ENCODE measurements at places on chromosomes 12 and 14.

DNA sequence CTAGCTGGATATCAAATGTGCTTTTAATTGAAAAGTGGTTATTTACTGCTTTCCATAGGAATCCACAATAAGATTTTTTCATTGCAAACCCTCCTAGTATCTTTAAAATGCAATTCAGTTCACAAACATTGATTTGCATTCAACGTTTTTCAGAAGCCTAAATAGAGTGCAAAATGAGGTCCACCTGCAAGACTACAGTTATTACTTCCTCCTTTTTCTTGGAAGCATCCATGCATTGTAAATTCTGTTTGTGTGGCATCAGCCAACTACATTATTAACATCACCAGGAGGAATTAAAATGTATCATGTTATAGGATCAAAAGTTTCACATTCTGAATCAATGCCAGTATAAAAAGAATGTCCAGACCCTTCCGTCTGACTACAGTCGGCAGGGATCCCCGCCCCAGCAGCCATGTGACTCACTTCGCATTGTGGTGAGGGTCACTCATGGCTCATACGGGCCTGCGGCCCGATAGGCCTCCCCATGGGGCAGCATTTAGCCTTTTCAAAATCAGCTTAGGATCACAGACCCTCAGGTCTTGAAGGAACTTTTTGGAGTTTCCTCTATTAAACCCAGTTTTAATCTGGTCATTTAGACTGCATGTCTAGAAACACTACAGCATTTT is 46.3 kb downstream of the NTF3 start:
- no peak for DNase-seq

DNA sequence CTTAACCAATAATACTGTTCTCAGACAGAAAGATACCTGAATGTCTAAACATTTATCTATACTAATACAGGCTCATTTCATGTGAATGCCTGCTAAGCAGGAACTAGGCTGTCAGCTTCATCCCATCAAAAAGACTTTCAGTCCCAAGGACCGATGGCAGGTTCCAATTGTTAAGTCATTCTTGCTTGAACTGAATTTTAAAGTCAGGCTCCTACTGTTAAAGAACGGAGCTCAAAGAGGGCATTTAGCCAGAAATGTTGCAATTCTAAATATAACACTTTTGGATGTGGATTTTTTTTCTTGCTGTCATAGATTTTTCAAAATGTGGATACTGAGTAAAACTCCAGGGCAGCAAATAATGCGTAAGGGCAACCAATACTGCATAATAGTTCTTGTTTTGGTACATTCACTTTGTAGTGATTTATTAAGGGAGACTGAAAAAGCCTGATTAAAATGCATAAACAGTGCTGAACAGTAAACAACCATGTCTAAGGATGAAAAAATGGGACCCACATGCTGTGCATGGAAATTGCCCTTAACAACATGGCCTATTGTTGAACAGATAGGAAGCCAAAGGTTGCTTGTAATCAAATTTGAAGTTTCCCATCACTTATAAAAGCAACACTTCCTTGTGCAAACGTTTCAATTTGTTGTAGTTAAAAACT is 38.6 kb upstream of the DBX2 start:
- DNase-seq: no peak

- DNase-seq: no peak
Observed at GRCh38 chr12:6443361-6443983, 1.3 kb upstream of the CD27 start.

GRCh38 chr14:63174760-63175191 is 29.5 kb upstream of the RHOJ start:
- peak; percentile 56 for DNase-seq

DNA sequence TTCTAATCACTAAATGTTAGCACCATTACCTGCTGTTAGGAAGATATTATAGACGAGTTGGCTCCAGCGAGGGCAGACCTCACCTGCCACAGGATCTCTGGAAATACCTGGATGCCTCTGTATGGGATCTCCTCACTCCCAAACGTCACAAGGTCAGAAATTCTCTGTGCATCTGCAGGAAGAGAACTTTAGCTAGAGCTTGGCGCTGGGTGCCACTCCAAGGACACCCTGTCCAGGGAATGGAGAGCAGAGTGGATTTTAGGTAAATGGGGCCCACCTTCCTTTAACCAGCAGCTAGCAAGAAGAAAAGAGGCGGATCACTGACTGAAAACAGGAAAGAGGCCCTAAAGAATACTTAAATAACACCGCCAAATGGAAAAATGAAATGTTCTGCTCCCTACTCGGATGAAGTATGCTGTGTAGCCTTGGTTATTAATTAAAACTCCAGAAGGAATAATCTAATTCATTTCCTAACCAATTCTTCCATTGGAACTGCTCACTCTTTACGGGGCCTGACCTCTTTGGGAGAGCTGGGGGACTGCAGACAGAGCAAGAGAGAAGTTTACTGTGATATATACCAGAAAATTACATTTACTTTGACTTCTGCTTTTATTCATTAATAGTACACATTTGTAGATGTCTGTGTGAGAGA is 4.2 kb upstream of the FOXG1 start:
- DNase-seq: no peak

DNA sequence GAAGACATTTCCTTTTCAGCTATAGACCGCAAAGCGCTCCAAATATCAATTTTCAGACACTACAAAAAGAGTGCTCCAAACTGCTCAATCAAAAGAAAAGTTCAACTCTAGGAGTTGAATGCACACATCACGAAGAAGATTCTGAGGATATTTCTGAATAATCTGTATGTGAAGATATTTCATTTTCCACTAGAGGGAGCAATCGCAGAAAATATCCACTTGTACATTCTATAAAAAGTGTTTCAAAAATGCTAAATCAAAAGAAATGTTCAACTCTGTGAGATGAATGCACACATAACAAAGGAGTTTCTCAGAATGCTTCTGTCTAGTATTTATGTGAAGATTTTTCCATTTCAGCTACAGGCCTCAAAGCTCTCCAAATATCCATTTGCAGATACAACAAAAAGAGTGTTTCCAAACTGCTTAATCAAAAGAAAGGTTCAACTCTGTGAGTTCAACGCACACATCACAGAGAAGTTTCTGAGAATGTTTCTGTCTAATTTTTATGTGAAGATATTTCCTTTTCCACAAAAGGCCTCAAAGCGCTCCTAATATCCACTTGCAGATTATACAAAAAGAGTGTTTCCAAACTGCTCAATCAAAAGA is 643.8 kb upstream of the ALG10B start:
- DNase-seq: peak; percentile 2

- no peak for DNase-seq
Observed at GRCh38 chr12:77323788-77324415, 258.5 kb upstream of the E2F7 start.

DNA sequence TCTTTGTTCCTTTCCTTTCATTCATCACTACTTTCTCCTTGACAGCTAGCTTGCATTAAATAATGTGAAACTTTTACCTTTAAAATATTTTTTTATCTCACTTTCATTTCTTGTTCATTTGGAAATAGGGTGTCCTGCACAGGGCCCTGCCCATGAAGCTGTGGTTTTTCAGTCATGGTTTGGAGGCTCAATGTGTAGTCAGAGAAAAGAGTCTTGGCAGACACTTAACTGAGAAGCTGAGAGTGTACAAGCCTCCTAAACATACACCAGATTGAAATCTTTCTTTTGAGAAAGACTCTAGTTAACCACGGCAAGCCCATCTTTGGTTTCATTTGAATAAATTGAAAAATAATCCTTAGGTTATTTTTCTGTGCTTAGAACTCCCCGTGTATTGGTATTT is 74.2 kb downstream of the KICS2 start:
- DNase-seq: peak; percentile 43

DNA sequence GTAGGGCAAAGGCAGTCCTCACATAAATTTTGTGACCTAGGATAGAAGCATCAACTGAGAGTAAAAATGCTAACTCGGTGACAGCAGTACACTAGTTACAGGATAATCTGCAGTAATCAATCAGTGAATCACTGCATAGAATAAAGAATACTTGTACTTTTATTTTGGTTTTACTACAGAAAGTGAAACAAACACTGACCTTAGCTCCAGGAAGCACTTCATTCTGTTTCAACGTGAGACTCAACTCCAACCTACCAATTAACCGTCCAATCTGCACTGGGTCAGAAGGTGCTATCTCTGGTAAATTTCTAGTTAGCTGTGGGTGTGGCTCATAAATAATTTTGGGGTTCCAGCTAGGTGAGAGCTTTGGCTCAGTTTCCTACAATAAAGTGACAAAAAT is 21.8 kb downstream of the ATG2B start:
- DNase-seq: no peak

DNA sequence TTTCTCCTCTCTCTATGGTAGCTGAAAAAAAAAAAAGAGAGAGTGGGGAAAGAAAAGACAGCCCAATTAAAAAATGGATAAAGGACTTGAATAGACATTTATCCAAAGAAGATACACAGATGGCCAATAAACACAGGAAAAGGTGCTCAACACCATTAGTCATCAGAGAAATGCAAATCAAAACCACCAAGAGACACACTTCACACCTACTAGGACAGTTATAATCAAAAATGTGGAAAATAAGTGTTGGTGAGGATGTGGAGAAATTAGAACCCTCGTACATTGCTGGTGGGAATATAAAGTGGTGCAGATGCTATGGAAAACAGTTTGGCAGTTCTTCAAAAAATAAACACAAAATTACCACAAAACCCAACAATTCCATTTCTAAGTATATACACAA is 172.4 kb upstream of the GRIN2B start:
- DNase-seq: no peak

DNA sequence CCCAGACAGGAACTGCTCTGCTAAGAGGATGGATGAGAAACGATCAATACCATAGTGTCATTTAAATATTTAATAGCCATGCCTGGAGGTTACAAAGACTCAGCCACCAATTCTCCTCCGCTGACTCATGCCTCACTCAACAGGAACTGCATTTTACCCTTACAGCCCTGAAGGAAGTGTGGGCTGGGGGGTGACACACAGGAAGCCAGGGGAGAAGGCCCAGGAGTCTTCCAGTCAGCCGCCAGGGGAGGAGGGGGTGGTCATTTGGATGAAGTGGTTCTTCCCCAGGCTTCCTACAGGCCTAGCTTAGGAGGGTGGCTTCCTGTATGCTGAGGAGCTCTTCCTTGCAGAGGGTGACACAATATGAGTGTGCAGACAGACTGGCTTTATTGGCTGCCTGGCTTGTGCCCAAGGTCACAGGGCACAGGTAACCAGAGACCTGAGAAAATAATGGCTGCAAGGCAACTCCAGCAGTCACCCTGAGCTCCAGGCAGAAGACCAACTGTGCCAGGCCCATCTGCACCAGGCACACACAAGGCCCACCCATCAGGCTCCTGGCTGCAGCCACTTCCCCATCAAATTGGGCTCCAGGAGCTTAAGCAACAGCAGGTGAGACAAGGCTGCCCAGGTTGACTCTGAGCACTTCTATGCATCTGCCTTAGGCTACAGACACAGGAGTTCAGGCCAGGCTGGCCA is 30.6 kb upstream of the RPLP0 start:
- DNase-seq: peak; percentile 100

GRCh38 chr12:30323008-30323407 is 372.7 kb downstream of the IPO8 start:
- DNase-seq: no peak

GRCh38 chr12:110316861-110317260 is 35.8 kb downstream of the ATP2A2 start:
- peak; percentile 30 for DNase-seq

DNA sequence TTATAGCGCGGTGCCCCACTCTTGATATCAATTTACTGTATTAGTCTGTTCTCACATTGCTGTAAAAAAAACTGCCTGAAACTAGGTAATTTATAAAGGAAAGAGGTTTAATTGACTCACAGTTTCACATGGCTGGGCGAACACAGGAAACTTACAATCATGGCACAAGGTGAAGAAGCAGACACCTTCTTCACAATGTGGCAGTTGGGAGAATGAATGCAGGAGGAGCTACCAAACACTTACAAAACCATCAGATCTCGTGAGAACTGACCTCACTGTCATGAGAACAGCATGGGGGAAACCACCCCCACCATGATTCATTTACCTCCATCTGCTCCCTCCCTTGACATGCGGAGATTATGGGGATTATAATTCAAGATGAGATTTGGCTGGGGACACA is 42.3 kb downstream of the FBXO34 start:
- DNase-seq: peak; percentile 11

GRCh38 chr14:89921346-89921745 is 33.2 kb downstream of the EFCAB11 start:
- DNase-seq: no peak

GRCh38 chr12:7961395-7962178 is 25.6 kb upstream of the SLC2A3 start:
- DNase-seq: no peak

GRCh38 chr14:92487513-92488133 is 26.0 kb upstream of the RIN3 start:
- no peak for DNase-seq

DNA sequence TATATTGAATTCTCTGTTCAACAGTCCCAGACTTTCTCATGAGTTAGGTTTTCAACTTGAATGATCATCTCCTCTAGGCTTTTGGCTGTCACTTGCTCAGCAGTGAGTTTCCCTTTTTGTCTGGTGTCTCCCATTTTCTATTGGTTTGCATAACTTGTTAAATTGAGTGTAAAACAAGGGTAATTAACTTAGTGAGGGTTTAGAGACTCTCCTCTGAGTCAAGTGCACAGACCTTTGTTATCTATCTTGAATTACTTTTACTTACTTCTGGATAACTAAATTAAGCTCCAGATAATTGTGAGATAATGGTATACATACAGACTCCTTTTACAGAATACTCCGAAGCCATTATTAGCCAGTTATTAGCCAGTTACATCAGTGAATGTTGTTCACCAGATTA is 22.0 kb downstream of the MLXIP start:
- DNase-seq: no peak

DNA sequence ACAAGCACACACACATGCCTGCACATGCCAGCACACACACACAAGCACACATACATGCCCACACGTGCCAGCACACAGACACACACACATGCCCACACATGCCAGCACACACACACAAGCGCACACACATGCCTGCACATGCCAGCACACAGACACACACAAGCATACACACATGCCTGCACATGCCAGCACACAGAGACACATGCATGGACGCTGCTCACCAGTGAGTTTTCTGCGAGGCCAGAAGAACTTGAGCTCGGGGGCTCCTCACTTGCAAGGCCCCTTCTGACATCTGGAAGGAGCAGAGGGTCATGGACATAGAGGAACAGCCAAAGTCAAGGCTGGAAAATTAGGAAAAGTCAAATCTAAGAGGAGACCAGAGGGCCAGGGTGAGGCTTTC is 61.2 kb upstream of the BCL11B start:
- DNase-seq: no peak

- peak; percentile 73 for DNase-seq
Observed at GRCh38 chr12:107912421-107913004, 138.0 kb downstream of the ASCL4 start.
